ENCODE measurements at places on chromosomes 11 and 22.
A peak's percentile ranks its signal among the peaks of the same experiment; 100 is the strongest.

DNA sequence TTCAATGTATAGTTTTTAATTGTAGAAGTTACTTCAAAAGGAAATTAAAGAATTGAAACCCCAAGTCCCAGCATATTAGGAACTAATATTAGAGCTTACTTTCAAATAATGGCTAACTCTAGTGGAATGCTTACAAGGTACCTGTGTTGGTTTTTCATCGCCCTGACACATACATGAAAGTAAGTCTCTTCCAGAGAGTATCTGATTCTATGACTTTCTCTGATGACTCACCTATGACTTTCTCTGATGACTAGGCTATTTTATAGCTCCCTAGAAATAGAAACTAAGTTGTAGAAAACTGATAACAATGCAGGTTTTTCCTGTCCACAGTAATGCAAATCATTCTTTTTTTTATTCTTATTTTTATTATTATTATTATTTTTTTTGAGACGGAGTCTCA lies 33.6 kb upstream of the MMP7 start:
- peak; percentile 71 for DNase-seq

GRCh38 chr11:8698917-8699441 lies 16.4 kb downstream of the RPL27A start:
- peak; percentile 27 for DNase-seq

GRCh38 chr11:75272821-75273301 lies 32.3 kb downstream of the TPBGL start:
- DNase-seq: no peak

GRCh38 chr22:37411655-37412054 lies 15.6 kb downstream of the ELFN2 start:
- no peak for DNase-seq

- DNase-seq: peak; percentile 24
Observed at GRCh38 chr11:113261709-113262475, 52.5 kb upstream of the TTC12 start.

DNA sequence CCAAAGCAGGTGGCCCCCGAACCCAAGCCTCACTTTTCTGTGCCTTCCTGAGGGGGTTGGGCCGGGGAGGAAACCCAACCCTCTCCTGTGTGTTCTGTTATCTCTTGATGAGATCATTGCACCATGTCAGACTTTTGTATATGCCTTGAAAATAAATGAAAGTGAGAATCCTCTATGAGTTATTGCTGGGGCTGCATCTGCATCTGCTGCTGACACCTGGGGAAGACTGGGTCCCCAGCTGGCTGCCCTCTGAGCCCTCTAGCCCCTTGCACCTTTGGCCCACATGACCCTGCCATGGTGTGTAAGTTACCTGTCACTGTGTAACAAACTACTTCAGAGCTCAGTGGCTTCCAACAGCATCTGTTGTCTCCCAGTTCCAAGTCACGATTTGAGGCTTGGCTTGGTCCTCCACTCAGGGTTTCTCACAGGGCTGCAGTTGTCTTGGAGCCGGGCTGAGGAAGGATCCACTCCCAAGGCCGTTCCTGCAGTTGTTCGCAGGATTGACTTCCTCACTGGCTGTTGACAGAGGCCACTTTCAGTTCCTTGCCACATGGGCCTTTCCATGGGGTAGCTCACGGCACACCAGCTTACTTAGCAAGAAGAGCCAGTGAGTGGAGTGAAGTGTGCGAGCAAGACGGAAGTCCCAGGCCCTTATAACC lies 13.5 kb upstream of the UVRAG start:
- DNase-seq: no peak

DNA sequence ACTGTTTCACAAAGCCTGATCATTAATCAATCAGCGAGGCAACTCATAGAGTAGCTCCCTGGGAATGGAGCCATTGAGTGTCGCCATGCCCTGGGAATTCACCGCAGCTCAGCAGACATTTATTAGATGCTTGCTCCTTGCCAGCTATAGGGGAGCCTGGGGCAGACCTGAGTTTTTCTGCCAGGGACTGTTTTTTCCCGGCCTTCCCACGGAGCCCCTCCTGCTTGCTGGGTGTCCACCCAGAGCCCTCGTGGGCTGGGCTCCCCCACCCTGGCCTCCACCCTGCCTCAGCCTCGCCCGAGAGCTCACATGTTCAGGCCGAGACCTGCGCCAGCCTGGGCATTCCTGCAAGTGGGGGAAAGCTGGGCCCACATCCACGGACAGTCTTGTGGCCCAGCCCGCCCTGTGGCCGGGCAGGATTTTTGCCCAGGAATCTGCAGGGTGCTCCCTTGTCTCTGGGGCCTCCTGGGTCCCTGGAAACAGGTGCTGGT lies 64.9 kb downstream of the SMIM38 start:
- no peak for DNase-seq

DNA sequence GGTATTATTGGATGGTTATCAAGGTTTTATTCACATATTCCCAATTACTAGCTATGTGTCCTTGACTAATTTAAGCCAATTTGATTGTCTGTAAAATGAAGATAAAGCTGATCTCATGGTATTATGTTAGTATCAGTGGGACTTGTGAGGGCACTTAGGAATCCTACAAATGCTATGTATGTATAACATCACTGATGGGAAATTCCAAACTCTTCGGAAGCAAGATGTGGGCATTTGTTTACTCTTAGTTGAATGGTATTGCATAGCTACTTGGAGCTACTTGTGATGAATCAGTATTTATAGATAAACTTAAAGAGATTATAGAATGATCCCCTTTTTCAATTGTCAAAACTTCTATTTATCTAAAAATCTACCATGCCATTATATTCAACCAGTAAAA lies 239.9 kb downstream of the CNTN5 start:
- DNase-seq: peak; percentile 71

GRCh38 chr11:1840780-1841480 lies 2.1 kb downstream of the TNNI2 start:
- DNase-seq: no peak

DNA sequence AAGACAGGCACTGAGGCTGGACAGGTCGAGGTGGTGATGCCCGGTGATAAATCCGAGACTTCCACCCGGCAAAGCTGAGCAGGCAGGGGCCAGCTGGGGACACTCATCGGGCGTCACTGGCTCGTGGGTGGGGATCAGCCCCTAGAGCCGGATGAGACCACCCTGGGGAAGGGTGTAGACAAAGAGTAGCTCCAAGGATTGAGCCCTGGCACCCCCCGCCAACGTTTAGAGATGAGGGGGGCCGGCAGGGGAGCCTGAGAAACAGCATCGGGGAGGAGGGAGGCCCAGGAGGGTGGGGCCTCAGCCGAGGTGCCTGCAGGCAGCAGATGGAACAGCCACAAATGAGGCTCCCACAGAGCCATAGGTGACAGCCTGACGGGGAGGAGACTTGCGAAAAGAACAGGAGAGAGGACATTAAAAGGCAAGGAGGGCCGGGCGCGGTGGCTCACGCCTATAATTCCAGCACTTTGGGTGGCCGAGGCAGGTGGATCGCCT lies 27.4 kb upstream of the CBX7 start:
- no peak for DNase-seq

GRCh38 chr11:94583213-94583865 lies 16.2 kb downstream of the PIWIL4 start:
- no peak for DNase-seq

DNA sequence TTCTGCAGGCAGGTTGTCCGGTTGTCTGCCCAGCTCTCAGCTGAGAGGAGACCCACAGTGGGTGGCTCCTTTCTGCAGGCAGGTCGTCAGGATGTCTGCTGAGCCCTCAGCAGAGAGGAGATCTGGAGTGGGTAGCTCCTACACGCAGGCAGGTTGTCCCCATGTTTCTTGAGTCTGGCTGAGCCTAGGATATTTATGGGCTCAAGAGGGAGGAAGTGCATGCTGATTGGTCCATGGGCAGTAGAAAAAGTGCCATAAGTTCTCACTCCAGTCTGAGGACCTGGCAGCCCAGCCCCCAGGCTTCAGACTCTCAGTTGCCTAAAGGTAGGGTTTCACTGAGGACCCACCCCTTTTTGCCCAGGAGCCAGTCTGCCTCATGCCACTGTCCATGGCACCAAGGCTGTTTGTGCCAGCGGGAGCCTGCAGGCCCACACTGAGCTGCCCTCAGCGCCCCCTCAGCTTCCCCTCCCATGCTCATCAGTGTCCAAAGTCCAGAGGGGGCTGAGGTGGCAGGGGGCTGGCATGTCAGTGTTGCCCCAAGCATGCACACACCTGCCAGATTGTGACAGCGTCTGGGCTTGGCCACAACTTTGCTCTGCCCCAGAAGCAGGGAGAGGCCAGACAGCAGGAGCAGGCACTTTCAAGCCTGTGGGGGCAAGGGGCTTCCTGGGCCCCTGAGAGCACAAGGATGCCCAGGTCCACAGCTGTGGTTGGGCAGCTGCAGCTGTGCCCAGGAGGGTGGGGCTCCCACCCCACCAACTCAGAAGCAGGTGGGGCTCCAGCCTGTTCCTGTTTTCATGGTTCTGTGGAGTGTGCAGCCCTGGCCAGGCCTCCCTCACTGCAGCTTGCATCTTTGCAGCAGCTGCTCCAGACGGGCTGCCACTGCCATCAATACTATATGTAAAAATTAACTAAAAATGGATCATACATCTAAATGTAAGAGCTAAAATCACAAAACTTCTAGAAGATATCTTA lies 3.8 kb upstream of the RNF141 start:
- no peak for DNase-seq

DNA sequence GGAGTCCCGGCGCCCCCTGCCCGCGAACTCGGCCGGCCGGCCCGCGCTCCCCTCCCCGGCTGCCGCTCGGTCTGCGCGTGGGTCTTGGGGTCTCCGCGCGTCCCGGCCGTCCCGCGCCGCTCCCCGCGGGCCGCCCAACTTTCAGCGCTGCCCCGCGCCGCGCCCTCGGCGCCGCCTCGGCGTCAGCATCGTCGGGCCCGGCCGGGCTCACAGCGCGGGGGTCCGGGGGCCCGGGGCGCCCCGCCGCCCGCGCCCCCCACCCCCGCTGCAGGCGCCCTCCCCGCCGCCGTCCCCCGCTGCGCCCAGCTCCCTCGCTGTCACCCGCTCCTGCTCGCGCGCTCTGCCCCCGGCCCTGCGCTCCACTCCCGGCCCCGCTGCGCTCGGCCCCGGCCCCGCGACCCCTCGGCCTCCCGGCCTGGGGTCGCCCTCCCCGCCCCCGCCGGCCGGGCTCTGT lies at the start of gene KCNJ4:
Gene KCNJ4, minus strand, starts transcription at position 124 of the 454 bp plus-strand sequence. CDS start 27,067 bp downstream, outside the sequence.
- no peak for DNase-seq

GRCh38 chr11:61121917-61122316 lies 19.6 kb downstream of the CD5 start:
- no peak for DNase-seq

DNA sequence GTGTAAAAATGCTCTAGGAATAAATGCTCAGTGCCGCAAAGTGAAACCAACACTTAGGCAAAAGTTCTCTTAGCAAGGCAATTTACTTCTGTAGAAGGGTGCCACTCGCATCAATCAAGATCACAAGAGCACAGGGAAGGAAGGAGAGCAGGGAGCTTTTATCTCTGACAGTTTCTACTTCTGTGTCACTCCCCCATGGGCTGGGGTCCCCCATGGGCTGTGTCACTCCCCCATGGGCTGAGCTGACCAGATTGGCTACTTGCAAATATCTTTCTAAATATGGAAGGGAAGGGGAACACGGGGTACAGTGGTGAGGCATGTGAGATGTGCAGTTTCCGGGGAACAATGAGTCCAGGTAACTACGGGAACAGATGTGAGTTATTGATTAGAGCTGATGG lies 397 bp downstream of the OR52N2 start:
- no peak for DNase-seq

DNA sequence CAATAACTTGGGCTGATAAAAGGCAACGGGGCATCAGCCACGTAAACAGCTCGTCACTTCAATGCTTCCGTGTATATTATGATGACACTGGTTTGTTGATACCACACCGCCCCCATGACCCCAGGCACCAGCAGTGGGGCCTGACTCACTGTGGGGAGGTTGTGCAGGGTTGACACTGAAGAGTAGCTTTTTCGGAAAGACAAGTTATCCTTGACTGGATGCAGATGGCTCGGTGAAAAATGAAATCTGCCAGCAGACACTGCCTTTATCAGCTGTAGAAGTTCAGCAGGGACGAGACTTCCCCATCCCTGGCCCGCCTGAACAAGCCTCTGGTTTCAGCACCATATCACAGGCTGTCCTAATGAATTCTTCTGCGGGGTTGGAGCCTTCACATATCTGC lies 55.6 kb downstream of the WT1 start:
- DNase-seq: no peak

- peak; percentile 21 for DNase-seq
Observed at GRCh38 chr11:9273376-9274336, 8.5 kb upstream of the DENND5A start.

DNA sequence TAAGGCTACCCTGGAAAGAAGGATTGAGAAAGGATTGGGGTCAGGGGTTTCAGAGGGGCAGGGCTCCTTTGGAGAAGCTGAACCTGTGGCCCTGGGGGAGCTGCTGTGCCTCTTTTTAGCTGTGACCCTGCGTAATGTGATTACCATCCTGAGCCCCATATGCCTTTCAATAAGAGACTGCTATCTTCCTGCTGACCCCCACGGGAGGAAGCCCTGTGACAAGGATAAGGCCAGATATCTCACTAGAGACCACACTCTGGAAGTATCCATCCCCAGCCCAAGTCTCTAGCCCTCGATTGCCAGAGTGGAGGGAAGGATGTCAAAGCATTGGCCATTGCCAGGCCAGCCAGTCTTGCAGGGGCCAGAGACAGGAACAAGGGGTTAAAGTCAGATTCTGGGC lies 4.8 kb upstream of the SLC39A13 start:
- DNase-seq: no peak

GRCh38 chr11:12430954-12431595 lies 53.7 kb downstream of the PARVA start:
- DNase-seq: peak; percentile 75

DNA sequence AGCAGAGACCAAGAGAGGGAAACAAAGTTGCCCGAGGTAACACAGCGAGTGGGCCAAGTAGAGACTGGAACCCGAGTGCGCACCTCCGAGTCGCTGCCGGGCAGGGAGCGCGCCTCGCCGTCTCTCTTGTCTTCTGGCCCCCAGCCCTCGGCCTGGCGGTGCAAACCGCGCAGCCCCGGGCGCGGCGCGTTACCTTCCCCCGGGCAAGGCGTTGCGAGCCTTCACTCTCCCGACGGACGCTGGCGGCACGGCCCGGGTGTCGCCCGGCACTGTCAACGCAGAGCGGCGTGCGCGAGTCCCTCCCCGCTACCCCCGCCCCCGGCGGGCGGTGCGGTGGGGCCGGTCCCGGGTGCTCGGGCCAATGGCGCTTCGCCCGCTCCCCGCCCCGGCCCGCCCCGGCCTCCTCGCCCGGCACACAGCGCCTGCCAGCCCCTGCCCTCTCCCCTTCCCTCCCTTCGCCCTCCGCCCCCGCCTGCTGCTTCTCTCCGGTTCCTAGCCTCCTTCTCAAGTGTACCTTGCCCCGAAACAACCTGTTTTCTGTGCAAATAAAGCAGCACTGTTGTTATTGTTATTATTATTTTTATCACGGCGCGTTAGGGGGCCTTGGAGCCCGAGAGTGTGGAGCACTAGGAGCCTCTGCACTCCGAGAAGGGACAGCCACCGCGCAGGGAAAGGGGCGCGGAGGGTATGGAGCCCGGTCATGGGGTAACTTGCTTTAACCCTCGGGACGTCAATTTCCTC lies at the start of gene SYTL2:
Gene SYTL2, minus strand, starts transcription at position 271 of the 741 bp plus-strand sequence. CDS start 53,416 bp downstream, outside the sequence.
- DNase-seq: peak; percentile 71

DNA sequence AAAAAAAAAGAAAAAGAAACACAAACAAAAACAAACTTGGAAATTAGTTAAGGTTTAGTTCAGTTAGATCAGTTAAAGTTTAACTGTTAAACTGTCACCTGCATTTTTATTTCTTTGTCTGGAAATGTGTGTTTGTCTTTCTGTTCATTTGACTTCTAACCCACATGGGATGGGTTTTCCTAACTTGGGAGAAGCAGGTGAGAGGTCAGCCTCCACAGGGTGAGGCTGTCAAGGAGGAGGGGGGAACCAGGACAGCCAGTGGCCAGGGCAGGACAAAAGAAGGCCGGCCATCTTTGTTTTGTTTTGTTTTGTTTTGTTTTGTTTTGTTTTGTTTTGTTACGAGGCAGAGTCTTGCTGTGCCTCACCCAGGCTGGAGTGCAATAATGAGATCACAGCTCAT lies 13.4 kb upstream of the GCAT start:
- DNase-seq: no peak

- DNase-seq: no peak
Observed at GRCh38 chr11:34855754-34856095, 60.5 kb downstream of the APIP start.
